ENCODE measurements at places on chromosomes 2 and 18. TPM values are rescaled to one million over a fixed set of nuclear protein-coding genes. Genes with fewer than 3 reads are reported as not detected.

CIDEA gene
- 5.5 TPM for total RNA-seq

LYPD6 gene
- total RNA-seq = 1.4 TPM

CD207 gene
- not detected for total RNA-seq

PCARE gene
- total RNA-seq = not detected

EML6 gene
- total RNA-seq = 1.9 TPM
